Naive thymus-derived CD8-positive, alpha-beta T cell (primary cell): ENCODE measurements at places on chromosomes 2 and 18.

GRCh38 chr2:66426244-66427111 is 8.4 kb upstream of the MEIS1 start:
- no peak for DNase-seq

GRCh38 chr2:147818741-147819140 is 26.1 kb upstream of the ACVR2A start:
- DNase-seq, result no peak

DNA sequence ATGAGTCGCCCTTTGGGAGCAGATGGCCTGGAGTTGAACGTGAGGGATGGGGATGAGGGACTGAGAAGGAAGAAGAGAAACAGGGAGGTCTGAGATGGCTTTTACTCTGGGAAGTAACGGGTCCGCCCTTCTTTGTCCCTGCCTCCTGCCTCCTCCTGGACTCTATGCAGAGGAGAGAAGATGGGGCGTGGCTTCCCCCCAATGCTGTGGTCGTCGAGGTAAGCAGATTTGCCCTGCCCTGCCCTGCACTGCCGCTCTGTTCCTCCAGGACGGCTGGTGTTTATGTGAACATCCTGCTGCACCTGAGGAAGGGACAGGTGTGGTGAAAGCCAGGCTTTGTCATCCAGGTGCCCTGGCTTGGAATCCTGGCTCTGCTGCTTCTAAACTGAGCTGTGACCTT is 13.5 kb upstream of the NTSR2 start:
- no peak for DNase-seq

- no peak for DNase-seq
These were observed 44.5 kb downstream of the SH3RF3 start for GRCh38 chr2:109173311-109174171.

DNA sequence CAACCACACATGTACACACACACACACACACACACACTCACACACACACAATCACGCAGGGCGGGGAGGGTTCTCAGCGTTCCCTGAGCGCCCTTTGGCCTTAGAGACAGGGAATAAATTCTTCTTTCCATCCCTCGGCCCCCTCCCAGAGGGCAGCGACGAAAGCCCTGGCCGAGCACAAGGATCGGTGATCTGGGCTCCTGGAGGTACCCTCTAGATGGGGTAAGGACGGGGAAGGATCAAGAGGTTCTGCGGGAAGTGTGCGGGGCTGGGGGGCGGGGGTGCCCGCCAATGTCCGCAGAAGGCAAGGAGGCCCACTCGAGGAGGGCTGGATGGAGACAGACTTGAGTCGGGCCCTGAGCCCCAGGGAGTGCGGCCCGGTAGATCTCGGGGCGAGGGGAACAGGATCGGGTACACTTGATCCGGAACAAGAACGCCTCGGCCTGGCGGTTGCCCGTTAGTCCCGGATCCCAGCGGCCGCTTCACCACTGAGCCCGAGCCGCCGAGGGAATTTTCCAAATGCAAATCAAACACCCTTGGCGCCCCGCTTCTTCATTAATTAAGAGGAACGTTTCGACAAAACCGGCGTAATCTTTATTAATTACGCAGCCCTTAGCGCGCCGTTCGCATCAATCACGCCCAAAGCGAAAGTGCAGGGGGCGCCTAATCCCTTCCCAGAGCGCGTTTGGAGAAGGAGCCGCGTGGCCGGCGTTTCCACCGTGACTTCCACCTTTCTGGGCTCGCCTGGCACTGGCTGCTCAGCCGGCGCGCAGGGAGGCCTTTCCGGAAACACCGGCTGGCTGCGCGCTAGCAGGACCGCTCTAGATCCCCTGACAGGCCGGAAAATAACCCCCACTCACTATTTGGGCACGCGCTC is 7.0 kb upstream of the PAX3 start:
- DNase-seq, result no peak
